ENCODE measurements at places on chromosomes 6 and 20. TPM values are rescaled to one million over a fixed set of nuclear protein-coding genes. Genes with fewer than 3 reads are reported as not detected.

LIN28B gene
- not detected for total RNA-seq

EPHA7 gene
- total RNA-seq, result 2.0 TPM

USP49 gene
- total RNA-seq, result 16.5 TPM

CLPSL1 gene
- not detected for total RNA-seq

SLC12A5 gene
- total RNA-seq, result not detected

POM121L2 gene
- total RNA-seq, result not detected

FOXF2 gene
- not detected for total RNA-seq

PRR18 gene
- not detected for total RNA-seq

ANGPT4 gene
- 8.8 TPM for total RNA-seq

TFAP2D gene
- total RNA-seq, result not detected

OR2J3 gene
- not detected for total RNA-seq

SLC17A2 gene
- not detected for total RNA-seq

VWA7 gene
- total RNA-seq, result 3.3 TPM

SLC22A23 gene
- total RNA-seq, result 12.6 TPM

HLA-DQA2 gene
- 4.4 TPM for total RNA-seq

ULBP3 gene
- total RNA-seq, result not detected

CCDC170 gene
- 5.7 TPM for total RNA-seq

CCR6 gene
- total RNA-seq, result not detected

OXT gene
- not detected for total RNA-seq

DSN1 gene
- 5.5 TPM for total RNA-seq

EMILIN3 gene
- total RNA-seq, result 4.1 TPM

FOXC1 gene
- total RNA-seq, result 15.2 TPM

TP53INP2 gene
- 1.2 TPM for total RNA-seq

LTB gene
- 1.5 TPM for total RNA-seq

ATP9A gene
- 41.2 TPM for total RNA-seq

SYNGAP1 gene
- 67.6 TPM for total RNA-seq

C6orf15 gene
- 0.35 TPM for total RNA-seq

RHAG gene
- not detected for total RNA-seq

TRIM31 gene
- total RNA-seq, result not detected
